ENCODE measurements at places on chromosomes 7 and 10.
A peak's percentile ranks its signal among the peaks of the same experiment; 100 is the strongest.

DNA sequence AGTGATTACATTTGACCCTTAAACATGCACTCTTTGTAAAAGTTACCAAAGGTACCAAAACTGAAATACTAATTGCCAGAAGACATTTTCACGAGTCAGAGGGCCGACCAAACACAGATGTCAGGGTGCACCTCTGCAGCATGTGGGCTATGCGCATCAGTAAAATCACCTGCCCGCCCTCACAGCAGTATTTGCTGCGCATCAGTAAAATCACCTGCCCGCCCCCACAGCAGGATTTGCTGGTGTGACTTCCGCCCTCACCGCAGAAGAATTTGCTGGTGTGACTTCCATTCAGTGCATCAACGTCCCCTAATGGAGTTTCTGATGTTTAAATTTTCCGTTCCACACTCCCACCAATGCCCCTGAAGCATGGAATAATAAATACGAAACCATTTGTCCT, 202.9 kb downstream of the PTPRN2 start:
- DNase-seq, result no peak

DNA sequence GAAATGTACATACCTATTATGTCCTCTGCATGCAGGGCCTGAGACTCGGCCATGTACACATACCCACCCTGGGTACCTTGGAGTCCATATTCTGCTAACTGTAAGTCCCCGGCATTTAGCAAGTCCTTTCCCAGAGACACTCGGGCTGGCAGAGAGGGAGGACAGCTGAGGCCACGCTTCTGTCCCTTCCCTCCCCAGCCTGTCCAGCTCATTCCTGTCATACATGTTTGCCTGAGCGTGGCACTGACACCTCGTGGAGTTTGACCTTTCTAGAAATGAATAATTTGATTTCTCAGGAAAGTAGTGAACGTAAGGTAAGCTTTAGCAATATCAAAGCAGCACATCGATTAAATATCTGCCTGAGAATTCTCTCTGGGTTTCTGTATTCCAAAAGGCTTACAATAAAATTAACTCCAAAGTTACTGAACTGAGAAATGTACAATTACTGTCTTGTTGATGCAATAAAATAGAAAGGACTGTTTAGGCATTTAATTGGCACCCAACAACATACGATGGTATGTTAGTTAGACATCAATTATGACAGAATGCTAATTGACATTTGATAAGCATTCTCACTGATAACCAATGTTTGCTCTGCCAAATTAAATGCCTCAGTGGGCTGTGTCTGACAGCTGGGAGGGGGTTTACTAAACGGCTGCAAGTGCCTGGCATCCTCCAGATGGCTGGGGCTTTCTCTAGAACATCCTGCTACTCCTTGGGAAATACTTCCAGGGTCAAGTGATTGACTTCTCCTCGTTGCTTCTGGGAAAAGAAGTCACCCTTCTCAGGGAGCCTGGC, 221.2 kb downstream of the CCSER2 start:
- no peak for DNase-seq

- no peak for DNase-seq
Observed at GRCh38 chr10:121032460-121032859, 181.3 kb downstream of the WDR11 start.

- no peak for DNase-seq
Observed at GRCh38 chr7:1794888-1795542, 124.9 kb downstream of the ELFN1 start.

- peak; percentile 72 for DNase-seq
Observed at GRCh38 chr10:101829561-101830315, 11.5 kb upstream of the OGA start.

DNA sequence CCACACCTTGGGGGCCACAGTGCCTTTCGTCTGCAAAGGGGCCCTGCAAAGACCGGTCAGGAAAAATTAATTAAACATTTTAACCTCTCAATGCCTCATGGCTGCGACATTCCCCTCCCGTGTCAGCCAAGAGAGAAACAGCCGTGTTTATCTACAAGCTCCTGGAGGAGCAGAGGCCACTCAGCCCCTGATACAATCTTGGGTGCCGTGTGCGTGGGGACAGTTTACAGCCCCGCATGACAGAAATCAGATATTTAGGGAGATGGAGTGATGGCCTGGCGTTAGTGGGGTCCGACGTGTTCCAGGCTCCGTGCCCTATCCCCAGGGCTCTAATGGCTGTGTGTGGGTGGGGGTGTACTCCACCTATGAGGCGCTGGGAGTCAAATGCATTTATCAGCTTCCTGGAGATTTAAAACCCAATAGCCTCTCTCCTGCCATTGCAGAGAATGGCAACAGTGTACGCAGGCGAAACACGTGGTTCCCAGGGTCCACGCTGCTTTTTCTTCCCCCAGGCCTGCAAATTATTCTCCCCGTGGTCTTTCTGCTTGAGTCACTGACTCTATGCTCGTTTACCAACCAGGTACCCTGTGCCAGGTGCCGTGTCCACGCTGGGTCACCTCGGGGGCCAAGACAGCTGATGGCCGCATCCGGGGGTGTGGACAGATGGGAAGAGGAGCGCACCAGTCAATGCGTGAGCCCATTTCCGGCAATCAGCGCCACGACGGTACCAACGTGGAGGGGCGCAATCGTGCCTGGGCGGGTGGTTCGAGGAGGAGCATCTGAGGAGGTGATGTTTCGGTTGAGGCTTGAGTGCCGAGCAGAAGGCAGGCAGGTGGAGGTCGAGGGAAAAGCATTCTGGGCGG, 26.6 kb upstream of the PSMG3 start:
- no peak for DNase-seq

DNA sequence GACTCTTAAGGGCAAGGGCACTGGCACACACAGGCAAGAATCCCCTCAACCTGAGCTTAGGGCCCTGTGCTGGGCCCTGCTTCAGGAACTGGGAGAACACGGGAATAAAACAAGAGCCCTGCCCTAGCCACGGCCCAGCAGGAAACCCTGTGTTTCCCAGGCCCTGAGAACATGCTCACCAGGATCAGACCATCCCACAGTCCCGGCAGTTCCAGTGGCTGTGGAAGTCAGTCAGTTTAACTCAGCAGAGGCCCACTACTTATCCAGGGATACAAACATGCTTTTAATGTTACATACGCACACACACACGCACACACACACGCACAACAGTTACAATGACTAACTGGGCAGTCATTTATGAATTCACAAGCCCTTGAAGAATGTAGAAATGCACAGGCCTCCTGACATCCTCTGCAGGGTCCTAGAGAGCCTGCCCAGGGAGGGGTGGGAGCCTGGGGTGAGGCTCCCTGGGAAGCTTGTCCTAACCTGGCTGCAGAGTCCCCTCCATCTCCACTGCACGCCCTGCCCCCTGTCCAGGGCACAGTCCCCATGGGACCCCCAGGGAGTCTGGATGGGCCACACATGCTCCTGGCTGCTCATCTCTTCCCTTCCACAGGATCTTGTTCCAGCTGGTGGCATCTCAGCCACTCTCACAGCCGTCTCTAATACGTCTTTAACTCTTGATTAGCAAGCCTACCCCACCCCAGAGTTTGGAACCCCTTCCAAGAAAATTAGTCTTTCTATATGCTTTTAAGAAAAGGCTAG, 97.6 kb downstream of the TCERG1L start:
- no peak for DNase-seq

DNA sequence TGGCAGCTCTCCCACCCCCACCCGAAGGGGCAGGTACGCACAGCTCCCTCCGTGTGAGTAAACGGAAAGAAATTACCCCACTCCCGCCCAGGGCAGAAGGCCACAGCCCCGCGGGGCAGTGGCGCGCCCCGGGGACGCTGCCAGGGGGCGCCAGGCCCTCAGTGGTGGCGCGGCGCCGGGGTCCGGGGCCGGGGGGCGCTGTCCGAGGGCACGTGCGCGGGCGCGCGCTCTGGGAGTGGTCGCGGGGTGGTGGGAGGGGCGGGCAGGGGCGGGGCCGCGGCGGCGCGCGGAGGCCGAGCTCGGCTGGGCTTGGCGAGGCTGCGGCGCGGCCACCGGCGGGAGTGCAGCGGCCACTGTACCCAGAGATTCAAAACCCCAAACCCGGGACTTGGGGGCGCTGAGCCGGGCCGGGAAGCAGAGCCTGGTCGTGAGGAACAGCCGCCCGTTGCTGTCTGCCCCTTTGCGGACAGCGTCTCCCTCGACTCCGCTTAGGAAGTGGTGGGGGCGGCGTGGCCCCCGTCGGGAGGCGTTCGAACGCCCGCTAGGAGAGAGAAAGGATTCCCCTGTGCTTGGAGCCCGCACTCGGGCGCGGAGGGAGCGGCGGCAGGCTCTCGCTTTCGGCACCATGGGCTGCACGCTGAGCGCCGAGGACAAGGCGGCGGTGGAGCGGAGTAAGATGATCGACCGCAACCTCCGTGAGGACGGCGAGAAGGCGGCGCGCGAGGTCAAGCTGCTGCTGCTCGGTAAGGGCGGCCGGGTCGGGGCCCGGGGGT, at the start of gene GNAI1:
Gene GNAI1 (plus strand): TSS at position 296 of the 773 bp plus-strand sequence. CDS start 330 bp downstream, at position 626.
- no peak for DNase-seq

DNA sequence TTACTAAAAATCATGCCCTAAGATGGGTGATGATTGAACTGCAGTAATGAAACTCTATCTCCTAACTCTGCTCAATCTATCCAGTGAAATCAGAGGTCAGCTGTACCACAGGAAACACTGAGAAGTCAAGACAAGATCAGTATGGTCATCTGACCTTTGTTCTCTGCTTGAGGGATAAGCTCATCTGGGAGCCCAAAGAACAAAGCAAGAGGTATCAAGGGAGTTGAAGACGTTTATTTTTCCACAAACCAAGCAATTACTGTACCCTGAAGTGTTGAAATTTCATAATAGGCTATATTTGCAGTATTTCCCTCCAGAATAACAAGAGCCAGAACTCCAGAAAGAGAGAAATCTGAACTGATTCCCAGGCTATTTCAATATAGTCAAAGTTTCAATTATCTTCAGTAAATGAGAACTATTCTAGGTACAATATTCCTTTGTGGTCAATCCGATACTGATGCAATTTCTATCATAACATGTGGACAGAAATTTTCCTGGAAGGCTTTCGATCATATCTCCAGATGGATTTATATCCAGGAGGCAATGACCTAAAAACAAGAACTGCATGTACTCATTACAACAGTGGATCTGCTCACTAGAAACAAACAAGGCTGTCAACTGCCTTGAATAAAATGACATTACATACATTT, 345.3 kb downstream of the TNS3 start:
- no peak for DNase-seq
